ENCODE measurements at places on chromosomes 1 and 21.

DNA sequence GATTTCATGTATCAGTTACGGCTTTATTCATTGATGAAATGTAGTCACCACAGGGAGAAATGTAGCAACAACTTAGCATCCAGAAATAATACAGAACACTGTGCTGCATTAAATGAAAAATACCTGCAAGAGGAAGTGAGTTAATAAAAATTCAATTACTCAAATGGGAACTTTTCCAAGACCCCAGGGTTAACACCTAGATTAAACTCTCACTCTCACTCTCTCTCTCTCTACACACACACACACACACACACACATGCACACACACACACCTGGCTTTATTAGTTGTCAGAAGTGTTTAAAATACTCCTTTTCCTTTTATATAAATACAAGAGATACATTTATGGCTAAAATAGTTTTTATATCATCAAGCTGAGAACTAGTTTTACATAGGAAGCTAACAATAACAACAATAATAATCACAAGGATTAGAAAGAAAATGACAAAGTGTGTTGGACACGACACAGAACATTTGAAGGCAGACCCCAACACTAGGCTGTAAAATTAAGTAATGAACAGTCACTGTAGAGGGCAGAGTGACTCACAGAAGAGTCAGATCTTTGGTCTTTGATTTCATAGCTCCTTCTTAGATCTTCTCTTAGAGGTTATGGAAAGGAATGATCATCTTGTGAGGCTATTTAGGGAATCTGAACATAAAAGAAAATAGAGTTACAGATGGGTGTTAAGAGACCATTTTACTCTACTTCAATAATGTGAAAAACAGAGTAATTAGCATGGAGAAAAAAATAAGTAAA, 1266.0 kb upstream of the ADGRL2 start:
- no peak for DNase-seq

GRCh38 chr1:229296541-229296941, 25.6 kb downstream of the RAB4A start:
- DNase-seq = no peak

GRCh38 chr1:83905315-83905907, 93.5 kb downstream of the TTLL7 start:
- DNase-seq = peak; percentile 23

DNA sequence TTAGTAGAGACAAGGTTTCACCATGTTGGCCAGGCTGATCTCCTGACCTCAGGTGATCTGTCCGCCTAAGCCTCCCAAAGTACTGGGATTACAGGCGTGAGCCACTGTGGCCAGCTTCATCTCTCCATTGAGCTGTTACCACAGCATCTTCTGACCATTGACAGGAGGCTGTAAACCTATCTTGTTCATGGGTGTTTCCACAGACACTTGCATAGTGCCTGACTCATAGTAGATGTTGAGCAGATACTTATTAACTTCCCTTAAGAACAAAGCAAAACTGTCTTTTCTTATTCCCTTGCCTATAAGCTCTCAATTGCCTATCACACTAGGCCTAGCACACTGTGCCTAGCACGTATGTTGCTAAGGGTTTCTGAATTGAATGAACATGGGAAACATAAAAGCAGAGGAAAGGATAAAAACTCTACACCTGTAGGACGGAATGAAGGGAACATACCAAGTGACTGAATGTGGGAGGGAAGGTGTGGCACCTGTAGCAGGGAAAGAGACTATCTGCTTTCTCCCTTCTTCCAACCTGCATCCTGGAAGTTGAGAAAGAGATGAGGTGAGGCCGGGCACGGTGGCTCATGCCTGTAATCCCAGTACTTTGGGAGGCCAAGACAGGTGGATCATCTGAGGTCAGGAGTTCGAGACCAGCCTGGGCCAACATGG, 1.2 kb upstream of the C1orf54 start:
- DNase-seq = no peak

- no peak for DNase-seq
Observed at GRCh38 chr1:11736746-11737639, 1.1 kb downstream of the AGTRAP start.

DNA sequence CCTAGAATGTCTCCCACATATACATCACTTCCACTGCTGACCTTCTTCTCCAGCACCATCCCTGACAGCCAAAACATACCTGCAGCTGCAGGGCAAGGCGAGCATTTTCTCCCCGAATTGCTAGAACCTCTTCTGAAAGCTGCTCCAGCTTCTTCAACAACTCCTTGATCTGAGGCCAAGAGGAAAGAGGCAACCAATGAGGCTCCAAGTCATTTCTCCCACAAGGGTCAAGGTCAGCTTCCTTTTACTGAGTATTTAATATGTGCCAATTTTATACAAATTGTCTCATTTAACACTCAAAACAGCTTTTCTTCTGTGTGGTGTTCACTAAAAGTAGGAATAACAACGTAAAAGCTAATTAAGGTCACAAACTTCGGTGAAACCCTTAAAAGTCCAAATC, 9.4 kb upstream of the PIAS3 start:
- DNase-seq = no peak

DNA sequence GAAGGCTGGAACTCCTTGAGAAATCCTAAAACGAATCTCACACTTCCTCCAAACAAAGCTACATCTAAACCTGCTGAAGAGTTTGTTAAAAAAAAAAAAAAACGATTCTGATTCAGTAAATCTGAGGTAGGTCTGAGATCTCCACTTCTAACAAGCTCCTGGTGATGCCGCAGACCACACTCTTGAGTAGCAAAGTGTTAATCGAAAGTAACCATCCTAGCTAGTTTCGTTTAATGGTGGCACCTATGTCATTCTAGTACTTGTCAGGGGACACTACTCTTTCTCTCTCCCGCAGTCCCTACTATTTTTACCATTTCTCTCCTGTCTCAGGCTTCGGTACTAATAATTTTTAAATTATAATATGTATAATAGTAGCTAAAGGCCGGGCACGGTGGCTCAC, 2.1 kb downstream of the CLCC1 start:
- DNase-seq = no peak

GRCh38 chr21:32578107-32578691, 7.1 kb downstream of the TCP10L start:
- DNase-seq = no peak
